ENCODE measurements at places on chromosomes 5 and 9.

GRCh38 chr9:28926306-28926705 lies 1353.0 kb upstream of the C9orf72 start:
- DNase-seq = no peak

DNA sequence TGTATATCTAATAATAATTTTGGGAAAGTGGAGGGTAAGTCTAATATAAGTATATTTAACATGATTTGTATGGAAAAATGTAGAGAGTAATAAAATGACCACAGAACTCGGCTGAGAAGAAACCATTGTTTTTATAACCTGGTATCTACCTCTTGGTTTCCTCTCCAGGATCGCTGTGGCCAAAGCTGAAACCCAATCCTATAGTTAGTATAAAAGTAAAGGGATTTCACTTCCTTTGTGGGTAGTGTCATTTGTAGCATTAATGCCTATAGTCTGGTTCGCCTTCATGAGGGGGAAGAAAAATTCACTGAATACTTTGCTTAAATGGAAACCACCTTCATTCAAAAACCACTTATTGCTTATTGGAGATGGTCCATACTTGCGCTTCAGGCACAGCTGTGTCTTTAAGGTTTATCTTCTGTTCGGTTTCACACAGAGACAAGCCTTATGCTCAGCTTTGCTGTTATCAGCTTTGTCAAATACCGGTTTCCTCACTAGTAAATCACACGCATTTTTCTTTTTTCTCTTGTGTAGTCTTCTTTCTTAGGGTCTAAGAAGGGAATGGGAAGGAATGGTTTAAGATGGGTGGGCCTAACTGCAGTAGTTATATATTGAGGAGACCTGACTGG lies 12.1 kb downstream of the PIK3R1 start:
- DNase-seq = no peak

GRCh38 chr9:36991516-36992134 lies 42.4 kb downstream of the PAX5 start:
- no peak for DNase-seq

DNA sequence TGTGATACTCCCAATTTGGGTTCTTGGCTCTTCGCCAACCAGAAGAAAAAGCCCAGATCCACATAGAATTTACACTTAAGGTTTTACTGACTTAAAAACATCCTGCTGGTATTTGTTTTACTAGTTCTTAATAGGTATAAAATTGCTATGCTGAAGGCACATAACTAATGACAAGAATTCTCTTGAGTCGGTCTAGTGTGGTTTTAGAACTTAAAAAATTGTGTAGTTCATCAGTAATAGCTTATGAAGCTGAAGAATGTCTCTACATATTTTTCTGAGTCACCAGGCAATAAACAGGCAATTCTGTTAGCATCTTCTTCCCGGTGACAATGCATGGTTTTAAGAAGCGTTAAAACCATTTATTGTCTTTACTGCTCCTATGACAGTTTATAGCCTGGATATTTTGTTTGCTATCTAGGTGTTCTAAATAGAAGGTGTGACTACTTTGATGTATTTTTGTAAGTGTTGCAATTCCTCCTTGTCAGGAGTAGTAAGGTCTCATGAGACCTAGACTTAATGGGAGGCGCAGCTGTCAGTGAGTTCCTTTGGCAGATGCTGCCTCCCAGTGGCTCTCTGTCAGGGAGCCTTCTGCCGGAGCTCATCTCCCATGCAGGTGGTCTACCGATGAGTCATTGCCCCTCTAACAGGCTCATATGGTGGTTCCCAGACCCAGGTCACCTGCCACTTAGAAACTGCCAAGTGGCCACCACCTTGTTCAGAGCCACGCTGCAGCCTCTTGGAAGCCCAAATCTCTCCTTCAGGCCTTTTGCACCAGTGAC lies 173.8 kb downstream of the MAST4 start:
- DNase-seq = no peak

GRCh38 chr9:21556581-21557427 lies 74.7 kb upstream of the IFNE start:
- no peak for DNase-seq

GRCh38 chr5:124194282-124194681 lies 552.2 kb downstream of the ZNF608 start:
- no peak for DNase-seq

DNA sequence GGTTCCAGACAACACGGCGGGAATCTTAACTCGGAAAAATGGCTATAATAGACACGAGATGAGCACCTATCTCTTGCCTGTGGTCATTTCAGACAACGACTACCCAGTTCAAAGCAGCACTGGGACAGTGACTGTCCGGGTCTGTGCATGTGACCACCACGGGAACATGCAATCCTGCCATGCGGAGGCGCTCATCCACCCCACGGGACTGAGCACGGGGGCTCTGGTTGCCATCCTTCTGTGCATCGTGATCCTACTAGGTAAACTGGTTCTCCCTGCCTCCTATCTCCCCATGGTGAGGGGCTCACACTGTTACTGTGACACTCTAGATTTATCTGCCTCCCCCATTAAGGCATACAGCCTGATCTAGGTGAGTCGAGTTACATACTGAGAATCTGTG lies 124.2 kb downstream of the CDH6 start:
- no peak for DNase-seq

GRCh38 chr5:141534492-141535213 lies 45.8 kb downstream of the PCDHGC5 start:
- DNase-seq = no peak
